Astrocyte of the spinal cord (primary cell): ENCODE measurements at places on chromosomes 13 and 19.

DNA sequence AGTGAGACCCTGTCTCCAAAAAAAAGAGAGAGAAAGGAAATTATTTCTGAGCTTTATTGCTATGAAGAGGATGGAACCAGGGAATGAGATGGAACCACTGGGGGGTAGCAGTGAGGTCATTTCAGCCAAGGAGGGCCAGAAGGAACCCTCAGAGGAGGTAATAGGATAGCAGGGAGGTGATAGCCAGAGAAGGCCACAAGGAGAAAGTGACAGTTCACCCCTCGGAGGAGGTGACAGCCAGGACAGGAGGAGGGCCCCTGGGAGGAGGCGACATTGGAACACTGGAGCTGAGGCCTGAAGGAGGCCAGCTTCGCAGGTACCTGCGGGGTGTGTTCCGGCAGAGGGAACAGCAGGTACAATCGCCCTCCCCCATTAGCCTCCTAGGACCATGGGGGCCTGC is 675 bp upstream of the PGPEP1 start:
- no peak for DNase-seq

DNA sequence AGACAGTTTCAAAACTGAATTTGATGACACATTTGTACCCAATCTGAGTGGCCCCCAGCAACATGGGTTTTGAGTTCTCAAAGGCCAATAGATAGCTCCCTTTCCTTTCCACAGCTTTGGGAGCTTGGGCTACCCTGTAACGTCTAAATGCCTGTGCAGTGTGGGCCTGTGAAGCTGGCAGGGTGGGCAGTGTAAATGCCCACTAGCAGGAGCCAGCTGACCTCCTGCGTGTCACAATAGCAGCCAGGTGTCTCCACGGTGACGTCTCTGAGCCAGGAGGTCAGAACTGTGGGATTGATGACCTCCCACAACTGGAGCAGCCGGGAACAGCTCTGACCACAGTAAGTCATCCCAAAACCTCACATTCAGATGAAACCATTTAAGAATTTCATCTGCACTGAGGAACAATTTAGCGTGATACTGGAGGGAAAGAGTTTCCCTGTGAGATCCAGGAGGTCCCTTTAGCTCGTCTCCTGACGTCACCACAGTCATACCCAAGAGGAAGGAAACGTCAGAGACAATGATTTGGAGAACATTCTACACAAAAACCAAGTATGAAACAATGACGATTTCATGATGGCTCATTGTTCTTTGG is at the start of gene IPO5:
Gene IPO5, plus strand, starts transcription at position 300 of the 595 bp plus-strand sequence. CDS start 23,022 bp downstream, outside the sequence.
- DNase-seq = peak; percentile 87

GRCh38 chr13:45055902-45056648 is 64.2 kb upstream of the GTF2F2 start:
- peak; percentile 64 for DNase-seq

DNA sequence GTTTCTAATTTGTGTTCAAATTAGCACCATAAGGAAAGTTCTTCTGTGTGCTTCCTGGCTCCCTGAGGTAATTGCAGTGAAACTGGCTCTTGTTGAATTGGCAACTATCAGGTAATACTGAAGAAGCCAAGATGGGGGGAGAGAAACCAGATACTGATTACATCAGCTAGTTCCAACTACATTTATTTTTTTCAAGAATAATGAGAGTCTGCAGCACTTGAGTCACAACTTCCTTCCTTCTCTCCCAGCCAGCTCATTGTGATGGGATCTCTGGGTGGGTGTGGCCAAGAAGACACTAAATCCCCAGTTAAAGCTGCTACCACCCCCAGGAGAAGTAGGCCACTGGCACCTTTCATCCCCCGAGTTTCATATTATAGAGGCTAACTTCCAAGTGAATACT is 100.7 kb upstream of the RXFP2 start:
- peak; percentile 85 for DNase-seq

DNA sequence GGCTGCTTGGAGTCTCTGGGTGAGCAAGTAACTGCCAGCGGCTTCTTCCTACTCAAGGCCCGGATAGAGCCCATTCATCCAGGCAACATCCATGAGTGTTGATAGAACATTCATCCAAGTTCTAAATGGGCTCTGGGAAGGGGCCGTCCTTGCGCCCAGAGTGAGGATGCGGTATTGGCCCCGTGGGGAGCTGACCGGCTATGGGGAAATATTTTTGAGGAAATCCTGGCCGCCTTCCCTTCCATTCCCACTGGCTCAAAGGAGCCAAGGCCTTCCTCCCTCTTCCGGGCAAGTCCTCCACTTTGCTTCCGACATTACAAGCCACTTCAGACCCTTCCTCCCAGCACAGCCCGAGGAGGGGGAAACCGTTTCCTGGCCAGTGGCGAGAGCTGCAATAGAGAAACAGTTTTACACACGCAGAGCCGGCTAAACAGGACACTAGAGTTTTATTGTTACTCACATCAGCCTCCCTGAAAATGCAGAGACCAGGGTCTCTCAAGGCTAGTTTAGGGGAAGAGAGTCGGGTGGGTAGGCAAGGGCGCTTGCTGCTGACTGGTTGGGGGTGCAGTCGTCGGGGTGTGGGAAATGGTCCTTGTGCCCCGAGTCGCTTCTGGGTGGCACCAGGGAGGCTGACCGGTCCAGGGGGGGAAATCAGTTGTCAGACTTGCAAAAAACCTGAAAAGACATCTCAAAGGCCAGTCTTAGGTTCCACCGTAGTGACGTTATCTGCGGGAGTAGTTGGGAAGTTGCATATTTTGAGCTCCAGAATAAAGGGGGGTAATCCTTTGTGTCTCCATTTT is 37.5 kb downstream of the C13orf46 start:
- DNase-seq = no peak

- DNase-seq = peak; percentile 76
These were observed 932.5 kb upstream of the MIR17HG start for GRCh38 chr13:90414691-90415596.

GRCh38 chr19:9966448-9966847 is 30.1 kb upstream of the OLFM2 start:
- no peak for DNase-seq

- DNase-seq = no peak
These were observed 866.7 kb upstream of the SPRY2 start for GRCh38 chr13:81207636-81208035.

- peak; percentile 71 for DNase-seq
These were observed 123.1 kb downstream of the SPRY2 start for GRCh38 chr13:80217614-80218456.

- no peak for DNase-seq
These were observed at the start of gene TNFSF11 for GRCh38 chr13:42574011-42574410. Gene TNFSF11, plus strand, starts transcription at chr13:42574152. Its CDS starts 152 bp downstream, at chr13:42574304.

DNA sequence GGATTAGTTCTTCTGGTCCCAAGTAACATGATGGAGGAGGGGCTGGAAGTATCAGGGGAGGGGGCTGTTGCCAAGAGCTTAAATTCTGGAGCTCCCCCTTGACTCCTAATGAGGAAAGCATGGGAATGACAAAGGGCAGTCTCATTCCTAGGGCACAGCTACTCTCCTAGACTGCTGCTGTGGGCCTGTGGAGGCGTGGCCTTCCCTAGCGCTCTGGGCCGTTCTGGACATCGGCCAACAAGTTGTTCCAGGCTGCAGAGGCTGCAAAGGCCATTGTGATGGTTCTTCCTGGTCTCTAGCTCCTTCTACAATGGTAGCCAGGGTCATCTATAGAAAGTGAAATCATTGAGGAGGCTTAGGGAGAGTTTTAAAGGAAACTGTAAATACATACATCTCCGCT is 916.6 kb downstream of the DIAPH3 start:
- no peak for DNase-seq

- no peak for DNase-seq
These were observed 103.7 kb downstream of the RXFP2 start for GRCh38 chr13:31843044-31843443.

DNA sequence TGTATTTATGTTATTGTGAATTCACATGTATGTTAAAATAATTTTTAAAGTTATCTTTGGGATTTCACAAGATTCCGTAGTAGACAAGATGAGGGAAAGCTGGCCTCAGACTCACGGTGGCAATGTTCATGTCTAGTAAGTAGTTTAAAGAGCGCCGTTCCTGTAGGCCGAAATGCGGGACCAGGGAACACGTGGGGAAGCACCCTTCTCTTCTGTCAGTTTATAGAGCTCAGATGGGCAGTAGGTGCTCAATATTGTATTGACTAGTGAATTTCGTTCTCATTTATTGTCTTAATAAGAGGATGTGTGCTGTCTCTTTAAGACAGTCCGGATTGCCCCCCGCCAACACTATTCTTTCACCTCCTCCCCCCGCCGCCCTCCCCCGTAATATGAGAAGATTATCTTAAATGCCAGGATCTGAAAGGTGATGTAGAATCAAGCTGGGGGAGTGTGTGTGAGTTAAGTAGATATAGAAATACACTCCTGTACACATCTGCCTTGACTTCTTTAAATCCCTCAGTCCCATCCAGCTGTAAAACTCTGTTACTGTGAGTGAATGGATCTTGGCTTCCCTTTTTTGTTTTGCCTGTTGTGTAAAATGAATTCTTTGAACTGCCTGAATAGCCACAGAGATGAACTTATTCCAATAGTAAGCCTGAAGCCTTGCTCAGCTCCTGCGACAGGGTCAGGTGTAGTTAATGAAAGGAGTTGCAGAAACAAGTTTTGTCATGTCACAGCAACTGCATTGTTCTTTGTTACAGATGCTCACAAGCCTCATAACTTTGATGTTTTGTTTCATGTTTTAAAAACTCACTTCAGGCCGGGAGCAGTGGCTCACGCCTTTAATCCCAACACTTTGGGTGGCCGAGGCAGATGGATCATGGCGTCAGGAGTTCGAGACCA is 1.3 kb downstream of the LAMP1 start:
- peak; percentile 13 for DNase-seq

GRCh38 chr13:45623516-45624090 is 8.1 kb upstream of the ERICH6B start:
- peak; percentile 10 for DNase-seq

- no peak for DNase-seq
These were observed 111.9 kb downstream of the COL4A2 start for GRCh38 chr13:110418944-110419343.

GRCh38 chr13:113888701-113889330 is 24.9 kb upstream of the GAS6 start:
- DNase-seq = no peak

- no peak for DNase-seq
These were observed 62.0 kb downstream of the RFX2 start for GRCh38 chr19:6048348-6048747.

- DNase-seq = no peak
These were observed 66.5 kb downstream of the PAN3 start for GRCh38 chr13:28204690-28205443.

DNA sequence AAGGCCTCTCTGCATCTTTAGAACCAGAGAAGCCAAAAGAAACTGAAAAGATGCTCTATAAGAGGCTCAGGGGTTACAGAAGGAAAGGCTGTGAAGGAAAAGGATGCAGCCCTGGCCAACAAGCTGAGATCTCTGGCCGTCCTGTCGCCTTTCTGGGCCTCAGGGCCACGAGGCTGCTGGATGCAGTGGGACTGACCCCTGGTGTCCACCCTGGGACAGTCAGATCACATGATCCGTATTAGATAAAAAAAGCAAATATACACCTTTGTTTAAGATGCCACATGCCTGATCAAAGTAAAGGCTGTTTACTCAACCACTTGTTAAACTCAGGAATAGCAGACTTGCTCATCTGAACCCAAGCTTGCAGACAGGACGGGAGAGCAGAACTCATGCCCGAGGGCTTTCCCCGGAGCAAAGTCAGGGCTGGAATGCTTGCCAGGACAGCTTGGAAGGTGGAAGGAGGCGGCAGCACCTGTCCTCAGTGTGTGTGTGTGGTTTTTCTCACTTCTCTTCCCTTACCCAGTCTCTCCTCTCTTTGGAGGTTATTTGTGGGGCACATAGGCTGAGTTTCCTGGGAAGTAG is 206.5 kb upstream of the TSHZ3 start:
- DNase-seq = no peak

DNA sequence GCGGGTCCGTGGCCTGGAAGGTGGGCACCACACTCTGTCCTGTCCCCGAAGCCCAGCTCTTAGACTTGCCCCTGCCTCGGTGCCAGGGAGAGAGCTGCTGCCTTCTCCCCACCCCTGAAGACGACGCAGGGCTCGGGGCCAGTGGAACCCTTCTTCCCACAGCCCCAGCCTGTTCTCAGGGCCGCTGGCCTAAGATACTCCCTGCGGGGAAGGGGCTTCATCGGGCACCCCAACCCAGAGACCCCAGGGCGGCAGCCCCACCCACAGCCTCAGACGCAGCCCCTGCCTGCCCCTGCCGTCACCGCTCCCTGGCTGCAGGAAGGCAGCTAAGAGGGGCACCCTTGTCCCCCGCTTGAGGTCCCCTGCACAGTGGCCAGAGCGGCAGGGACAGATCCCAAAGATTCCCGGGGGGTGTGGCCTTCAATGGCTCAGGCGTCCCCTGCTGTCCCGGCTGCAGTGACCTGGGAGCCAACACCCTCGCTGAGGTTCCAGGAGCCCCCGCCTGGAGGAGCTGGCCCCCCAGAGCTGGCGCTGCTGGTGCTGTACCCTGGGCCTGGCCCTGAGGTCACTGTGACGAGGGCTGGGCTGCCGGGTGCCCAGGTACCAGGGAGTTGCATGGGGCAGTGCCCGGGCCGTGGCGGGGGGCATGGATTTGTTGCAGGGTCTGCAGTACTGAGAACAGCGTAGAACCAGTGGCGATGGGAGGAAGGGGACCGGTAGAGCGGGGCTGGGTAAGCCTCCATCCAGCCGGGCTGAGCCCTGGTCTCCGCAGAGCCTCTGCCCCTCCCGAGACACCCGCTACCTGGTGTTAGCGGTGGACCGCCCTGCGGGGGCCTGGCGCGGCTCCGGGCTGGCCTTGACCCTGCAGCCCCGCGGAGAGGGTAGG is 1.0 kb downstream of the AMH start:
- no peak for DNase-seq

DNA sequence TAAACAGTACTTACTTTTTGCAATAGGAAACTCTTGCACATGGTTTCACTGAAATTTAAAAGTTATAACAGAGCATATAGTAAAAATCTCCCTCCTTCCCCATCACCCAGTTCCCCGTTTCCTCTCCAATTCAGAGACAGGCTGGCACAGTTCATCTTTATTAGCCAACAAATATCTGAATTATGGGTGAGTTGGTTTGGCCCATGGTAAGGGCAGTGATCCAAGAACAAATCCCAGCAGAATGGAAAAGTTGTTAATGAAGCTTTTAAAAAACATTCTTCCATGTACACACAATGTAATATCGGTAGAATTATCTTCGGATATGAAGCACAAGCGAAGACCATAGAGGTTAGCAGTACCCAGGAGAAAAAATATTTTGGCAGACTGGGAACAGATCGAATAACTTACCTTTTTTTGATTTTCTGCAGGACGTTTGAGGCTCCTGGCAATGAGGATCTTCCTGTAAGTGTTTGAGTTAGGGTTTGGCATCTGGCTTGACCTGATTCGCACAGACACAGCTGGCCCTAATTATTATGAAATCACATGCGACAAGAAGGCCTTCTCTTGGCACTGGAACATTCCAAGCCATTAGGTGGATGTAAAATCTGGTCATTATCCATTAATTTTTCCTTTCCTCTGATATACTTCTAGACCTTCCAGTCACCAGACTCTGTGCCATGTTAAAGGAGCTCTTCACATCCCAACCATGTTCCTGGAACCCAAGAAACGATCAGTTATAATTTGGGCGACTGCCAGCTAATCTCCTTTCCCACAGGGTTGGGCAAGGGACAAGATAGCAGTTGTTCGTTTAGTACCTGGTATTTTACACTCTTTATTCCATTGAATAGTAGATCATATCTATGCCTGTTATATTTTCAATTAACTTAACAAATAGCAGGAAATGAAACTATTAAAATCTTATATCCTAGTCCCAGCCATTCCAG is 139.4 kb upstream of the TSC22D1 start:
- DNase-seq = peak; percentile 29

GRCh38 chr13:68846663-68847062 is 1261.0 kb upstream of the ATXN8OS start:
- DNase-seq = no peak

- peak; percentile 52 for DNase-seq
These were observed 56.2 kb upstream of the RFC3 start for GRCh38 chr13:33761740-33762139.
